COR-L47 (cell line): ENCODE measurements at places on chromosomes 7 and 10.
A peak's percentile ranks its signal among the peaks of the same experiment; 100 is the strongest.

DNA sequence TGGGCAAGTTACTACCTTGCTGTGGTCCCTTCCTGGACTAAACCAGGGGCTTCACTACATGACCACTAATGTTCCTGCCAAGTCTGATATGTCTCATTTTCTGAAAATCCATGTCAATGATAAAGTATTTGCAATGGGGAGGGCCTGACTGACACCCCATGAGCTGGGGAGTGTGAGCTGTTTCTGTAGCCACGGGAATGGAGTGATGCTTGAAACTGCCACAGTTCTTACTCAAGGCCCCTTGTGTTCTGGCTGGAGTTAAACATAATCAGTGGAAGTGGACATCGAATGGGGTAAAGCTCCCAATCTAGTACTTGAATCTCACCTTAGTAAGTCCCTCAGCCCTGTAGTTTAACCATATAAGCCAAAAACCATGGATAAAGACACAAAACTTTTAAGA lies 61.9 kb upstream of the PDLIM1 start:
- DNase-seq, result no peak

DNA sequence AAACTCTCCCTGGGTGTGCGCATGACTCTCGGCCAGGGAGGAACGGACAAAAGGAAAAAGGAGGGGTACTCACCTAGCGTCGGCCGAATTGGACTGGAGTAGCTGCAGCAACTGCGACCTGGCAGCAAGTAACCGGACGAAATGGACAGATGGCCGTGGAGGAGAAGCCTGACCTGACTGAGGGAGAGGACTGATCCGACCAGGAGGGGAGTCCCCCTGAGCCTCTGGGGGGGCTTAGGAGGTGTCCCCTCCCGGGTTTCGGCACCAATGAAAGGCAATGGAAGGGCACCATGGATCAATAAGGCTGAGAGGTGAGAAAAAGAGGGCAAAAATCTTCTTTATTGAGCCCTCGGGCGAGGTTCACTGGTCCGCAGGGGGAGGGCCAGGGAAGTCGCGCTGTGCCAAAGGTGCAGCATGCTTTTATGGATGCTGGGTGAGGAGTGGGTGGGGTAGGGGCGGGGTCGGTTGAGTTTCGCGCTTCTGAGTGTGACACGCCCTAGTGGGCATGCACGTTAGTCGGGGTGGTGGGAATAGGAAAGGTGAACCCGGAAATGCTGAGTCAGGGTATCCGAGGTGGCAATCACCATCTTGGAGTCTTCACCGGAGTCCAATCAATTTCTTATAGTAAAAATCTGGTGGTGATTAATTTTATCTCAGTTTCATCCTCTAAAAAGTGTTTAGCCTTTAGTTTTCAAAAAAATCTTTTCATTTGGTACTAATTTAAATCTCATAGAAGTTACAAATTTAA lies 638.5 kb upstream of the DPP6 start:
- DNase-seq, result no peak

- DNase-seq, result peak; percentile 4
Observed at GRCh38 chr7:15559416-15559928, 2.3 kb downstream of the AGMO start.

- DNase-seq, result no peak
Observed at GRCh38 chr10:95572131-95572820, 11.1 kb upstream of the SORBS1 start.

DNA sequence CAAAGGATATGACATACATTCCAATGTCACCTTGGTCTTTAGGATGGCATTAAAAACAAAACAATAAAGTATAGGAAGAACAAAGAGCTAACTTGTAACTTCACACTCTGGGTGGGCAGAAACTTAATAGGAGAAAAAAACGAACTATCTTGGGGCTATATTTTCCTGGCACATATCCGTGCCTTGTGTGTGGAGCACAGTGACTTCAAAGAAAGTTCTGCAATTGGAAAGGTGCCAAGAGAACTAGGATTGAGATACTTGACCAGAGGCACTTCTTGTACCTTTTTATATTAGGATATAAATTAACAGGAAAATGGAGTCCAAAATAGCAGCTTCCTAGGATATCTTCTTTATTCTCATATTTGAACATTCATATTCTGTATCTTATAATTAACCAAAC lies 148.4 kb downstream of the SEMA3D start:
- DNase-seq, result no peak

DNA sequence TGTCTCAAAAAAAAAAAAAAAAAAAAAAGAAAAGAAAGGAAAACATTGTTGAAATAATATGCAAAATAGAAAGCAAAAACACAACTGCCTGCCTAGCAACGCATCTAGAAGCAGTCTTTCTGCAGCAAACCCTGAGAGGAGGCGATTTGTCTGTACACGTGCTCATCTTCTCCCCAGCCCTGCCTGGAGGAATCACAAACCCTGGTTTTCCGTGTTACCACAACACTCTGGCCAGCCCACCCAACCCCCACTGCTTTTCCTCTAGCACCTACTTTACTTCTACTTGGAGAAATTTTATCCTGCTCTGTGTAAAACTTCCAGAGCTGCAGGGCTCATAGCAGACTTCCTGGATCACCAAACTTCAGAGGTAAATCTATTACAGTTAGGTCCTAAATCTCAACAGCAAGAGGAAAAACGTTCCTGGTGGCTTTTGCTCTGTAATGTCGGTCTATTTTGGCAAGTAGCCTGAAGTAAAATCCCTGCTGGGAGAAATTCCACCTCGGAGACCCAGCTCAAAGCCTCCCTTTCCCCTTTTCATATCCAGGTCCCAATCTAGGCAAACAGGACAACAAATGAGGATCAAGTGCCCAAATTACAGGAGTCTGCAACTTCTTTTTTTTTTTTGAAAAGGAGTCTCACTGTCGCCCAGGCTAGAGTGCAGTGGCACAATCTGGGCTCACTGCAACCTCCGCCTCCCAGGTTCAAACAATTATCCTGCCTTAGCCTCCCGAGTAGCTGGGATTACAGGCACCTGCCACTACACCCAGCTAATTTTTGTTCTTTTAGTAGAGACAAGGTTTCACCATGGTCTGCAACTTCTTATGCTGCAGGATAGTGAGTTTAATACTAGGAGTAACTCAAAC lies 91.6 kb downstream of the DNMBP start:
- no peak for DNase-seq

GRCh38 chr10:93445097-93445960 lies 36.8 kb downstream of the MYOF start:
- DNase-seq, result peak; percentile 88

- DNase-seq, result no peak
Observed at GRCh38 chr10:7998831-7999230, 55.7 kb upstream of the GATA3 start.

DNA sequence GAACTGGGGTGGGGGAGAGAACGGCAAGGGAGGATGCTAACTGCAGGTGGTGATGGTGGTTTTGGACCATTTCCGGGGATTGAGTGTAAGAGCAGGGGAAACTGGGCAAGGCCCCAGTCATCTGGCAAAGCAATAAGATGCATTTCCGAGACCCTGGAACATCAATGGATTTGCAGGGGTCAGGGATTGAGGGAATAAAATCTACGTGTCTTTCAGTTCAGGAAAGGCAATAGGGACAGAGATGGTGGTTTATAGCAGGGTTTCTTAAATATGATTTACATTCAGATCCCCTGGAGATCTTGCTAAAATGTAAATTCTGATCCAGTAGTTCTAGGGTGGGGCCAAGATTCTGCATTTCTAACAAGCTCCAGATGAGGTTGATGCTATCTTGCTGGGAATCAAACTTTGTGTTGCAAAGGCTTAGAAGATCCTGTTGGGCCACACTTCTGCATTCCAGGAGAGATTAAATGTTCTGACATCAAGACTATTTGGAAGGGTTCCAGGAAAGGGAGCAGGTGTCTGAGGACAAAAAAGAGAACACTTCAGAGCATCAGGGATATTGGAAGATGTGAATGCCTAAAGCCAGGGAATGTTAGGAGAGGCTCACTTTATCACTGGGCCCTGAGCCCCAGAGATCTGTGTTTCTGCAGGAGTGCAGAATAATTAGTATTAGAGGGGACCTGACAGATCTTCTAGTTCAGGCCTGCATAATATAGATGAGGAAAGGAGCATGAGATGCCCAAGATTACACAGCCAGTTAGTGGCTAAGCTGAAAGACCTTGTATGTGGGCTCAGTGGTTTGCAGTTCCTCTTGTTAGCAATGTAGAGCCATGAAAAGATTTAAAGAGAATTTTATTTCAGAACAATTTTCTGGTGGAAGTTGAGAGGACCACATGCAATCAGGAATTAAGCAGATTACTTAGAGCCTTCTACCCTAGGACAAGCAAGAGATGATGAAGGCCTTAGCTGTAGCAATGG lies 32.4 kb downstream of the BLNK start:
- no peak for DNase-seq

- DNase-seq, result no peak
Observed at GRCh38 chr7:95905167-95905566, 132.8 kb downstream of the DYNC1I1 start.

- DNase-seq, result no peak
Observed at GRCh38 chr7:76231583-76231982, 29.9 kb downstream of the SRRM3 start.

DNA sequence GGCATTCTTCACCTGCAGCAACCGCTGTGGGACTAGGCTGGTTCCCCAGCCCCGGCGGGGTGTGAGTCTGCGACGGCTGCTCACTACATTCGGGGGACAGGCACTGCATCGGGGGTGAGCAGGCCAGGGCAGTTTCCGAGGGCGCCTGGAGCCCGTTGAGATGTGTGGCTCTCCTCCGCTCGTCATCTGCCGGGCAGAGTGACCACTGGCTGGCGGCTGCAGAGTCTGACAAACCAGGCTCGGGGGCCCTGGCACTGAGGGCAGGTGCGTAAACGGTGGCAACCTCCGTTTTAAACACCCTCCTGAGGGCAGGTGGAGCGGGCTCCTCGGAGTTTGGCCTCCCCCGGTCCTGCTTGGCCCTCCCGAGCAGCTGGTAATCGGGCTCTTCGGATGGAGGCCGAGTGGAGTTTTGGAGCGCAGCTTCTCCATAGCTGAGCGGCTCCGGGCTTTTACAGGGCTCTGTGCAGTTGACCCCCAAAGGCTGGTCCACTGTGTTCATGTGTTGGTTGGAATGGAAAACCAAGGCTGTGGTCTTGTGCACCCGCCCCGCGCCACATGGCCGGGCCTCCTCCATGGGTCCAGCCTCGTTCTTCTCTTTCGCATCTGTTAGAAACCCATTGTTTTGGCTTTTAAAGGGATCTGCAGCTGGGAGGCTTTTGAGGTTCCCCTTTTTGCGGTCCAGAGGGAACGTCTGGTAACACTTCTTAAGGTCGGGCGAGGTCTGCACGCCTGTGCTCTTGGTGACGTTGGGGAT lies 20.9 kb downstream of the INSYN2A start:
- no peak for DNase-seq

DNA sequence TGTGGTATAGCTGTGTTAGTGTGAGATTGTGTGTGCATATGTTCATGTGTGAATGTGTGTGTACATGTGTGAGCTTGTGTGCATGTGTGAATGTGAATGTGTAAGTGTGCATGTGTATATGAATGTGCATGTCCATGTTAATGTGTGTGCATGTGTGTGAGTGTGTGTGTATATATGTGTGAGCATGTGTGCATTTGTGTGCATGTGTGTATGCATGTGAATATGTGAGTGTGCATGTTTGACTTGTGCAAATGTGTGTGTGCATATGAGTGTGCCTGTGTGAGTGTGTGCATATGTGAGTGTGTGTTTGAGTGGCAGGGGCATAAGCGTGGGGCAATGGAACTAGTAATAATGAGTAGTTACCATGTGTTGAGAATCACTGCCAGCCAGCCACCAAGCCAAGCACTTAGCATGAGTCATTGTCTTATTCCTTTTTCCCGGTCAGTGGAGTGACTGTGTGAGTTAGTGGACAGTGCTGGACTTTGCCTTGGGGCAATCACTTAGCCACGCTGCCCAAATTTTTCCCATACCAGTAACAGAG lies 46.3 kb upstream of the SHH start:
- DNase-seq, result no peak

DNA sequence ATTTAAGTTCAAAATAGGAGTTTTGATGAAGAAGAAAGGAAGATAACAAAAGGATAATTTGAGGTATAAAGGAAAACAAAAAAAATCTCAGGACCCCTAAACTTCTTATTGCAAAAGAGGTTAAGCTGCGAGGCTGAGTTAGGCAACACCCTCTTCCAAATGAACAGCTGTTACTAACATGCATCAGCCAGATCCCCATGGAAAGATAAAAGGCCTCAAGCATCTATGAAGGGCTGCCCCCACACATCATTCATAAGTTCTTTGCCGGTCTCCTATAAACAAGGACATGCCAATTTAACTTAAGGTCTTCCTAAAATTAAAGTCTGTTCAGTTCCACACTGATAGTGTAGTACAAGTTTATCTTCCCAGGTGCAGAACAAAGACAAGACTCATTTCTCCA lies 75.8 kb upstream of the IMMP2L start:
- DNase-seq, result no peak

DNA sequence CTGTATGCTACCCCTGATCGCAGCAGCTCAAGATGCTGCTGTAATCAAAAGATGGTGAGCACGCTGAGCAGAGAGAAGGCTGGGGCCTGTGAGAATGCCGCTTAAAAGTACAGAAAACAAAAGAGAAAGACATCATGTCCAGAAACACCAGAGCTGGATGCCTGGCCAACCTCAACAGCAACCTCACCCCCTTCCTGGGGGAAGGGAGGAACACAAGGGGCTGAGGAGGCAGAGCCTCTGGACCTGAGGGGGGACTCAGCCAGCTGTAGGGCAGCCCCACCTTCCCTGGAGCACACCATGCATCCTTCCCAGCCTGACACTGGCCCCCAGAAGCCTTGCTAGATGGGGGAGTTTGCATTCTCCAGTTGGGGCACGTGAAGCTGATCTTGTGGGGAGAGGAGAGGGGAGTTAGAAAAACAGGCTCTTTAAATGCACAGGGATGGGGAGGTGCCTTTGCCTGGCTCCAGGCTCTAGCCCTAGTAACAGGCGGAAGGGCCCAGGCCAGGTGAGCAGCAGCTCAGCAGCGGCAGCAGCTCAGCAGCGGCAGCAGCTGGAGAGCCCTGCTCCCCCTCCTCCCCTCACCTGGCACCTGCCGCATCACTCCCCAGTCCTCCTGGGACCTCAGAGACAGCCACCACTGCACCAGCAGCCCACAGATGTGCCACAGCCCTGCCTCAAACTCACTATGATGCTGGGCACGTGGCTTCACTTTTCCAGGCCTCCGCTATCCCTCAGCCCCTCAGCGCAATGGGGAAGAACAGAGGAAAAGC lies 156.3 kb downstream of the NEURL1 start:
- DNase-seq, result no peak

GRCh38 chr10:76618171-76618570 lies 1019.4 kb downstream of the KCNMA1 start:
- no peak for DNase-seq
